ENCODE measurements at places on chromosomes 1 and 21.

- no peak for DNase-seq
Measured at GRCh38 chr1:11704691-11705475, 13.4 kb downstream of the DRAXIN start.

DNA sequence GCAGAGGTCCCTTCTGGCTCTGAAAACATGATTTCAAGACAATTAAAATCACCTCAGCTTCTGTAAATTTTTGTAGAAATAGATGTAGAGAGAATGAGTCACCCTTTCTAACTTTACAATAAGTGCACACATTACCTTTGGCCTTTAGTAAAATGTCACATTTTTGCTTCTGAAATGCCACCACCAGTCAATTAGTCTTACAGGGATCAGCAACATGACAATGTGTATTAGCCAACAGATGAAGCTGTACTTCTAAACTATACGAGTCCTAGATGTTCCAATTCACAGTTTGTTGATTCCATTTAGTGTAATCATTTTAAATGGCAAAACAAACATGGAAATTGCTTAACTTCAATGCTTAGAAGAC, 23.1 kb downstream of the C21orf91 start:
- DNase-seq: no peak

GRCh38 chr1:155793213-155793612, 63.8 kb downstream of the GON4L start:
- DNase-seq: no peak

GRCh38 chr1:233343262-233343661, 15.7 kb downstream of the MAP3K21 start:
- no peak for DNase-seq

DNA sequence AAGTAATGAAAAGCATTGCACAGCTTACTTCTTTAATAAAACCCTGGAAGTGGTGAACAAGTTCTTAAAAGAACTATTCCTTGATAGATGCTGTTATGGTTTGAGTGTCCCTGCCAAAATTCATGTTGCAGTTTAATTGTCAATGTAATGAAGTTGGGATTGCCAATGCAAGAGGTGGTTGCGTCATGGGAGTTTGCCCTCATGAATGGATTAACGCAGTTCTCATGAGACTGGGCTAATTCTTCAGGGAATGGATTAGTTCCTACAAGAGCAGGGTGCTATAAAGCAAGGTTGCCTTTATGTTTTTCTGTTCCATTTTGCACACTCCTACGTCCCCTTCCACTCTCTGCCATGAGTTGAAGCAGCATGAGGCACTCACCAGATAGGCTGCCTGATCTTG, 446.7 kb upstream of the B3GALT2 start:
- DNase-seq: no peak

GRCh38 chr1:200299571-200299970, 110.3 kb downstream of the ZNF281 start:
- DNase-seq: no peak

DNA sequence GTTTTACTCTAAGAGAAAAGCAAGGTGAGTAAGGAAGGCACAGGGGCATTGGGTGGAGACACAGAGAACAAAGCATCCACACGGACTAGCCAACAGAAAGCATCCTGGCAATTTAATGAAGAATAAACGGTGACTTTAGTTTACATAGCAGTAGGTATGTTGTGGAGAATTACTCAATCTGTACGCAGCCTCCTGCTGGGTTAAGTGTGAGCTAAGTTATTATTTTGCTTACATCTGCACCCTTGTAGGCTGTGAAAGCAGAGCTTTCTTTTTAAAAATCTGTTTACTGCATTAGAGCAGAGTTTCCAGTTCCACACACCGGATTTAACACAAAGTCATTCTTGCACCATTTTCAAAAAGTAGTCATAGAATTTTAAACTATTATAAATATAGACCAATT, 144.5 kb downstream of the AKT3 start:
- DNase-seq: no peak

- no peak for DNase-seq
Measured at GRCh38 chr1:48225579-48225978, 3.1 kb downstream of the SLC5A9 start.

DNA sequence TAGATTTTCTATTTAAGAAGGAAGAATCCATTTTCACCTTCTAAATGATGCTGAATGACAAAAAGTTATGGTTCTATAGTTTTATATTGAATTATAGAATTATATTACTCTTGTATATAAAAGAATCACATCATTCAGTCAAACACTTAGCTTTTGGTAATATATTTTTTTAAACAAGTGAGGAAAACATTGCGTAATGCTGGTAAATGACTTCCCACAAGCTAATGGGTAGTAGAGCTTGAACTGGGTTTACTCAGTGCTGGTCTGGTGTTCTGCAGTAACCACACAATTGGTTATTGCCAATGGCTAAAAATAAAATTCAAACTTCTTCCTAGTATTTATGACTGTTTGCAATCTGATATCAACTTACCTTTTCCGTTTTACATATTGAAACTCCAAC, 10.6 kb upstream of the GIPC2 start:
- no peak for DNase-seq

DNA sequence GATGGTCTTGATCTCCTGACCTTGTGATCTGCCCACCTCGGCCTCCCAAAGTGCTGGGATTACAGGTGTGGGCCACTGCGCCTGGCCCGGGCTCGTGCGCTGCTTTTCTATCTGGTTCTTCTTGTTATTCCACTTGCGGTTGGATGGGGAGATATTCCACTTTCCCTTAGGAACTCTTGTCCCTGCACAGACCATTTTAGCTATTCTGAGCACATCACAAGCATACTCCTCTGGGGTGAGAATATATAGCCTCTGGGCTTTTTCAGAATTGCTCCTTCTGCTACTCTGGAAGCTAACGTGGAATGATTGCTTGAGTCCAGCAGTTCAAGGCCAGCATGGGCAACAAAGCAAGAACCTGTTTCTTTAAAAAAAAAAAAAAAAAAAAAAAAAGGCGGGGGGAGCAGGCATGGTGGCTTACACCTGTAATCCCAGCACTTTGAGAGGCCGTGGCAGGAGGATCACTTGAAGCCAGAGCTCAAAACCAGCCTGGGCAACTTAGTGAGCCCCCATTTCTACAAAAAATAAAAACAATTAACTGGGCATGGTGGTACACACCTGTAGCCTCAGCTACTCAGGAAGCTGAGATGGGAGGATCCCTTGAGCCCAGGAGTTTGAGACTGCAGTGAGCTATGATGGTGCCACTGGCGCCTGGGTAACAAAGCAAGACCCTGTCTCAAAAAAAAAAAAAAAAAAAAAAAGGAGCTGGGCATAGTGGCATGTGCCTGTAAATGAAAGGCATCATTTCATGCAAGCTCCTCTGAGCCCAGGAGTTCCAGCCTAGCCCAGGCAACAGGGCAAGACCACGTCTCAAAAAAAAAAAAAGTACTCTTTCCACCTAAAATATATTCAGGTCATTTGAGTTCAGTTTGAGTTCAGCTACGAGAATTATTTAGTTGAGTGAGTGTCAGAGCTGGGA, 11.8 kb upstream of the PGD start:
- DNase-seq: no peak

GRCh38 chr1:11550664-11551283, 71.8 kb downstream of the DISP3 start:
- DNase-seq: no peak

DNA sequence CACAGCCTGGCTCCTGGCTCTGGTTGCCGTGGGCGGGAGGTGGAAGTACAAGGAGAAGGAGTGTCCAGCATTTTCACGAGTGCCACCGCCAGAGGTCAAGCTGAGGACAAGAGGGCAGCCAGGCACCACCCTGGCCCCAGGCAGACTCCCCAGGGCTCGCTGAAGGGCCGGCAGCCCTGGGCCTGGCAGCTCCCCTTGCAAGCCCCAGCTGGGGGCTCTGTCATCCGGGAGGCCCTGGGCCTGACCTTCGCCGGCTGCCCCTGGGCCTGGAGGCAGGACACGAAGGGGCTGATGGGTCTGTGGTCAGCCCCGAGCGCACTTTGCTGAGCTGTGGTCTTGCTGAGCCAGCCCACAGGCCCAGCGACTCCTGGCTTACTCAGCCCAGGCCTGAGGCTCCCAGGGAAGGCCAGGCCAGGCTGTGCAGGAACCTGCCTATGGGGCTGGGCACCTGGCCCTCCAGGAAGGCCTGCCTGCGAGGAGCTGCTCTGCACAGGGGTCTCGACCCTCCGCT, 74.8 kb downstream of the MORN1 start:
- DNase-seq: no peak

- DNase-seq: no peak
Measured at GRCh38 chr1:211750599-211750998, 75.2 kb upstream of the NEK2 start.

Measured in CD4-positive, alpha-beta T cell treated with Interleukin-6 at 100 ng/mL for 8 hours (primary cell).